AG09309 (cell line): ENCODE measurements at places on chromosomes 16 and 17.

DNA sequence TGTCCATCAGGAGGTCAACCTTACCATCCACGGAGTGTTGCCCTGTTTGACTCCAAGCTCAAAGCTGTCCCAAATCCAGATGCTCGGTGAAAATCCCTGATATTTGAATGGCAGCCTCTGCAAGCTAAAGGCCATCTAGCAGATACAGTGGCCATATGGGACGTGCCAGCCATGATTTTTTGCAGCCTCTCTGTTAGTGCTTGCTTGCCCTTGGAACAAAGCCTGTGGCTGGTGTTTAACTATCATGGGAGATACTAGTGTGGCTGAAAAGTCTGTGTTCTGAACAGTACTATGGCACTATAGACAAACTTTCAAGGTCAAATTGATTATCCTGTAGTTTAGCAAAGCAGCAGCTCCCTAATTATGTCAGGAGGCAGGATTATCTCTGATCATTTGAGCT lies 214.3 kb downstream of the CDH13 start:
- DNase-seq: no peak

DNA sequence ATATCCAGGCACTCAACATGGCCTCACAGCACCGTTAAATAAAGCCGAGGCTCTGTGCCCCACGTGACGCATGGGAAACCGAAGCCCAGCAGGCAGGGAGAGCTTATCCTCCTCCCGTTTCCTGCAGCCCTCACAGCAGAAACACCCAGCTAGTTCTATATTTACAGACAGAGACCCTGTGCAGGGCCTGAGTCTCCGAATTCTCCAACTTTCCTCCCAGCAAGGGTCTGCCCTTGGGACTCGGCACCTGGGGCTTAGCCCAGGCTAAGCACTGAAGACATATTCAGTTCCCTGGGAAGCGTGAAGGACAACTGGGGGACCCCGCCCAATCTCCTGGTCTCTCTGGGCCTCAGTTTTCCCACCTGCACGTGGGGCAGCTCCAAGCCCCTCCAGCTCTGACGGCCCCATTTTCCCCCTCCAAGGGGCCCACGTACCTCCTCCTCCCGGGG lies 29.2 kb downstream of the TRPV3 start:
- no peak for DNase-seq

DNA sequence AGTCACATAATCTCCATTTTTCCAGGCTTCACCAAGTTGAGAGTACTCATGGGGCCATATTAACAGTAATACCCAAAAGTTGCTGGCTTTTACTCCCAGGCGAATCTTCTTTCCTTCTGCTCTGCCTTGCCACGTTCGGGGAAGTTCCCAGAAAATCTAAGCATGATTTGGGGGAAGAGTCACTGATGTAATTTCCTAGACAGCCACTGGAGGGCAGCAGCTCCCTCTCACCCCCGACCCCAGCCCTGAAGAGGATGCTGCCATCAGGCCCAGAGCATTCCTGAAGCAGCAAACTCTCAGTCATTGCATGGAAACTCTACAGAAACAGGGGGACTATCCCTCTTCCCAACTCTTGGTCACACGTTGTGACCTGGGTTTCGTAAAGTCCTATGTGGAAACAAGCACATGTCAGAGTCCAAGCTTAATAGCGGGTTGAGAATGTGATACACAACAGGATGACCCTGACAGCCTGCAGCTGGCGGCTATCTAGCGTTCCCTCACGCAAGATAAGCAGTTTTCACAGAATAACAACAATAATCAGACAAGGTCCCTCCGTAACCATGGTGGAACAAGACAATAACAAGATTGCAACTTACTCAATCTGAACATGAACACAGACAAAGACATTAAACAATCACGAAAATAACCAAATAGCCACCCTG lies 43.8 kb upstream of the DHX40 start:
- no peak for DNase-seq

DNA sequence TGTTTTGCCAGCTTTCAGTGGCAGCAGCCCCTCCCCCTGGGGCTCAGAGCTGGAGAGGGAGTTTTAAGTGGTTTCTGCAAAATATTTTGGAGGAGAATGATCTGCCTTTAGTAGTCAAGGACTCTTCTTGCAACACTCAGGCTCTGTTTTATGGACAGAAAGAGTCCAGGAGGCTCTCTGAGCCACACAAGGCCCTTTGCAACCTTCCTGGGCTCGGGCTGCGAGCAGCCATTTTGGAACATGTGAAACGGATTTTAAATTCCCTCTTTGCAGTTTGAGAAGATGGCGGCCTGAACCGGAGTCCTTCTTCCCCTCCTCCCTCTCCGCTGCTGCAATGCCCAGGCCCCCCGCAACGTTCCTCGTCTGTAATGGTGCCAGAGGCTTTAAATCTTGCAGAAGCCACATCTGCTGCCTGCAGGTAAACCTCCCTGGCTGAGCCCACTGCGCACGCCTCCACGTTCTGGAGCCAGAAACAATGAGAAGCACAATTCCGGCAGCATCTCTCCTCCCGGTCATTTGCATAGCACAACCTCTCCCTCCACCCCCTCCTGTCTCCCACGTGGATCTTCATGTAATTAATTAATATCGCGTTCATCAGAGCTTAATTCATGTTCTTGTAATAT lies 386.1 kb downstream of the SEC14L1 start:
- DNase-seq: no peak

DNA sequence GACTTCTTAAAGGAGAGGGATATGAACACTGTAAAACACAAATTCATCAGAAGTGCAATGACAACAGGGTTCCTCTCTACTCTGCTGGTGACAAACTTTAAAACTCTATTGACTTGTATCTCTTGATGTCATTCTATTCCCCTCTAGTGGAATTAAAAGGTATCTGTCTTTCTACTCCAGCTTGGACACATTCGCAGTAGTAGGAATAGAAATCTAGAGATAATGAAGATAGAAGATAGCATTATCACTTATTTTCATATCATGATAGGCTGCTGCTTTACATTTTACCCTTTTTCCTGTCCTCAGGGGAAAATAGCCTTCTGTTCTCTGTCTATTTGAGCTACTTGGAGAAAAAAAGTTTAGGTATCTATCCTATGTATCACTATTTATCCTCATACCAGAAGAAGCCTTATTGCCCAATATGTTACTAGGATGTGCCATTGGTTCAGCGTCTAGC lies 209.6 kb upstream of the CACNG5 start:
- no peak for DNase-seq

DNA sequence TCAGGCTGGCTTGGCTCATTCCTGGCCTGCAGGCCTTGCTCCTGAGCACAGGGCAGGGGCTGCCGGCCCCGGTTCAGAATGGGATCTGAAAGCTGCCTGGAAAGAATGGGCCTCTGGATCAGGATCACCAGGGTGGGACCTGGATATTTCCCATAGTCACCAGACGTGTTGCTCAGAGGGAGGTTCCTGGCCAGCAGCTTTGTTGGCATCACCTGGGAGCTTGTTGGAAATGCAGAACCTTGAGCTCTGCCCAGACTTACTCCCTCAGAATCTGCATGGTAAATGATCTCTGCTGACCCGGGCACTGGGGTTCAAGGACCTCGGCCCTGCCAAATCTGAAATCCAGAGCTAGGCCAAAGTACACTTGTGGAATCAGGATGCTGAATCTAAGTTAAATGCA lies 29.5 kb upstream of the MED9 start:
- DNase-seq: no peak

- no peak for DNase-seq
Observed at GRCh38 chr17:76014100-76014924, 12.8 kb downstream of the EVPL start.

- DNase-seq: no peak
Observed at GRCh38 chr17:28634206-28634865, 10.6 kb downstream of the BLTP2 start.

DNA sequence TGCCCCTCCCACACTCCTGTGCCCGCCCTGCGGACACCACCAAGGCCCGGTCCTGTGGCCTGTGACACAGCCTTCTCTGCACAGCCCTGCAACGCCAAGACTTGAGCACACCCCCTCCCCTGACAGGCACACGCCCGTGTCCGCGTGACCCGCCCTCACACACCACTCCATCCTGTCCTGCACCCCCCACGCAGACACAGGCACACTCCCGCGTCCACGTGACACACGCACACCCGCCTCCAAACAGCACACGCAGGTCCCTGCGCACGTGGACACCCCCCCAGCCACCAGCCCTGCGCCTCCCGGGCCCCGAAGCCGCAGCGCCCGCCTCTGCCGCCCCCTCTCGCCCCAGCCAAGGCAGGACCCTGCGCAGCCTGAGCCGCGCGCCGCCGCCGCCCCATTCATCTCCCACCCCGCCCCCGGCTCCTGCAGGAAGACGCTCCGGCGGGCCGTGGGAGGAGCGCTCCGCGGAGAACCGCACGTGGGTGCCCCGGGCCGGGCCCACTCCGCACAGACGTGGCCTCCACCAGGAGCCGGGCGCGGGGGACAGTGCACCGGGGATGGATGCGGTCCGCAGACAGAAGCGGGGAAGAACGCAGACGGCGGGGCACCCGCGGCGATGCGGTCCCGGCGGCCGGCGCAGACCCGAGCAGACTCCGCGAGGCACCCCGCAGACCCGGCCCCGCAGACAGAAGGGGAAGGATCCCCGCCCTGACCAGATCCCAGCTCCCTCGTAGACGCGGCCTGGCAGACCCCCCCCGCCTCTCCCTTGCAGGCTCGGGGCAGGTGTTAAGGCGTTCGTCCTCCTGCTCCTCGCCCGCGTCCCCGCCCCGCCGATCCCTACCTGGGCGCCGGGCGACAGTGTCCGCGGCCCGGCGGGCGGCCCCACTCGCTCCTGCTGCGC lies 506 bp downstream of the CAMKK1 start:
- no peak for DNase-seq

DNA sequence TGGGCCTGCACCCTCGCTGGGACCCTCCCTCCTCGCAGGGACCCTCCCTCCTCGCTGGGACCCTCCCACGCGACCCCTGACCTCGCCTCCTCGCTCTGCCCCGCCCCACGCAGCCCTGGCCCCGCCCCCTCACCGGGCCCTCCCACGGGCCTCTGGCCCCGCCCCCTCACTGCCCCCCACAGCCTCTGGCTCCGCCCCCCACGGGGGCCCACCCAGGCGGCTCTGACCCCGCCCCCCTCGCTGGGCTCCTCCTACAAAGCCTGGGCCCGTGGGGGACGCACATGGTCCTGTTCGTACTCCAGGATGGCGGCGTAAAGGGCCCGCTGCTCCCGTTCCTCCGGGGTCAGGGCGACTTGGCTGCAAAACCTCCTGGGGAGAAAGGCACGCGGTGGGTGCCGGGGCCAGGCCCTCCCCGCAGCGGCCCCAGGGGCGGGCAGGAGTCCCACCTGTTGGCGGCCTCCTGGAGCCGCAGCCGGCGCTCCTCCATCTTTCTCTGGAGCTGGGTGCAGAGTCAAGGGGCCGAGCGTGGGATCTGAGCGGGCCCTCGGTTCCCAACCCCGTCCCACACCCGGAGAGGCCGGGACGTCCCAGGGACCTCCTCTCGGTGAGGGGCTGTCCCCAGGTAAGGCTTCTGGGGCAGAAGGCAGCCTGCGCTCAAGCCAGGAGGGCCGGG lies 9.0 kb downstream of the VPS9D1 start:
- no peak for DNase-seq
